Thoracic aorta (tissue), 2 donors: ENCODE measurements at places on chromosomes 4 and X. TPM values are rescaled to one million over a fixed set of nuclear protein-coding genes. Genes with fewer than 3 reads are reported as not detected.

The UBA1 gene
- 133 TPM for total RNA-seq

The L1CAM gene
- total RNA-seq: 18.3 TPM

The GABRG1 gene
- not detected for total RNA-seq

GRCh38 chrX:78102091-78102490 is 2.0 kb upstream of the PGK1 start:
- H3K36me3 ChIP-seq: no peaks in the 10 kb centered on the region
- peaks cover 15% of the 10 kb centered on the region for H3K4me1 ChIP-seq
- H3K27me3 ChIP-seq: no peaks in the 10 kb centered on the region
- H3K27ac ChIP-seq: no peak overlapping the region
- DNase-seq: no peak

GRCh38 chrX:10235851-10236250 is 79.1 kb downstream of the CLCN4 start:
- no peaks in the 10 kb centered on the region for H3K4me1 ChIP-seq
- no peaks in the 10 kb centered on the region for H3K36me3 ChIP-seq
- DNase-seq: no peak

- H3K4me3 ChIP-seq: no peak overlapping the region
- H3K27ac ChIP-seq: no peak overlapping the region
- DNase-seq: no peak
- no peaks in the 10 kb centered on the region for H3K36me3 ChIP-seq
- no peaks in the 10 kb centered on the region for H3K27me3 ChIP-seq
- H3K4me1 ChIP-seq: no peaks in the 10 kb centered on the region
These were observed 9.9 kb upstream of the PRSS48 start for GRCh38 chr4:151267104-151267503.

DNA sequence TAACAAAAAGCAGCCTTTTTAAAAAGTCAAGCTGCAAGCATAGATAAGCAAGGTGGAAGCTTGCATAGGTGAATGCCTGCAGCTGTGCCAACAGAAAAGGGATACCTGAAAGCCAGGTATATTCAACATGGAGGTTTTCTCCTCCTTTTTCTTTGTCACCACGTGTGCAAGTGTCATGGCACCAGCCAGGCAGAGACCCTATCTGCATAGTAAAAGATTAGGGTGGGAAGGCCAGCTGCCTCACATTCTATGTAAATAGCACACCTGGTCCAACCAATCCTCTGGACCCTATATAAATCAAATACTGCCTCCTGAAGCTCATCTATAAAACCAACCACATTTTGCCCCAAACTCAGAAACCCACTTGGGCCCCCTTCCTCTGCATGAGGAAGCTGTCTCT is 28.0 kb upstream of the PLK4 start:
- DNase-seq: no peak
- H3K27ac ChIP-seq: no peak overlapping the region
- H3K4me1 ChIP-seq: no peaks in the 10 kb centered on the region
- no peak overlapping the region for H3K4me3 ChIP-seq
- no peaks in the 10 kb centered on the region for H3K27me3 ChIP-seq

- no peaks in the 10 kb centered on the region for H3K4me1 ChIP-seq
These were observed 173.9 kb upstream of the PGRMC2 start for GRCh38 chr4:128461291-128462102.

GRCh38 chr4:146135941-146136340 is 39.6 kb upstream of the LSM6 start:
- H3K27me3 ChIP-seq: no peaks in the 10 kb centered on the region
- no peaks in the 10 kb centered on the region for H3K36me3 ChIP-seq

GRCh38 chrX:49792376-49792775 is 36.7 kb upstream of the PAGE4 start:
- no peaks in the 10 kb centered on the region for H3K27me3 ChIP-seq
- no peak for DNase-seq
- no peak overlapping the region for H3K4me3 ChIP-seq
- H3K27ac ChIP-seq: no peak overlapping the region
- H3K4me1 ChIP-seq: no peaks in the 10 kb centered on the region

- no peaks in the 10 kb centered on the region for H3K27me3 ChIP-seq
- DNase-seq: no peak
- no peaks in the 10 kb centered on the region for H3K4me1 ChIP-seq
- no peak overlapping the region for H3K27ac ChIP-seq
- no peaks in the 10 kb centered on the region for H3K36me3 ChIP-seq
- no peak overlapping the region for H3K4me3 ChIP-seq
These were observed 10.6 kb downstream of the FAM184B start for GRCh38 chr4:17770845-17771244.

GRCh38 chr4:78876568-78877320 is 62.5 kb downstream of the PAQR3 start:
- H3K4me3 ChIP-seq: no peak overlapping the region
- H3K4me1 ChIP-seq: no peaks in the 10 kb centered on the region
- no peak for DNase-seq
- no peaks in the 10 kb centered on the region for H3K27me3 ChIP-seq
- H3K36me3 ChIP-seq: peaks cover 11% of the 10 kb centered on the region

GRCh38 chrX:17967888-17968287 is 106.8 kb upstream of the RAI2 start:
- H3K36me3 ChIP-seq: no peaks in the 10 kb centered on the region
- no peaks in the 10 kb centered on the region for H3K27me3 ChIP-seq
- H3K4me1 ChIP-seq: no peaks in the 10 kb centered on the region
- no peak overlapping the region for H3K27ac ChIP-seq

GRCh38 chrX:9586992-9587392 is 122.1 kb downstream of the TBL1X start:
- no peaks in the 10 kb centered on the region for H3K27me3 ChIP-seq
- peaks cover 4% of the 10 kb centered on the region for H3K4me1 ChIP-seq
- no peak overlapping the region for H3K4me3 ChIP-seq

DNA sequence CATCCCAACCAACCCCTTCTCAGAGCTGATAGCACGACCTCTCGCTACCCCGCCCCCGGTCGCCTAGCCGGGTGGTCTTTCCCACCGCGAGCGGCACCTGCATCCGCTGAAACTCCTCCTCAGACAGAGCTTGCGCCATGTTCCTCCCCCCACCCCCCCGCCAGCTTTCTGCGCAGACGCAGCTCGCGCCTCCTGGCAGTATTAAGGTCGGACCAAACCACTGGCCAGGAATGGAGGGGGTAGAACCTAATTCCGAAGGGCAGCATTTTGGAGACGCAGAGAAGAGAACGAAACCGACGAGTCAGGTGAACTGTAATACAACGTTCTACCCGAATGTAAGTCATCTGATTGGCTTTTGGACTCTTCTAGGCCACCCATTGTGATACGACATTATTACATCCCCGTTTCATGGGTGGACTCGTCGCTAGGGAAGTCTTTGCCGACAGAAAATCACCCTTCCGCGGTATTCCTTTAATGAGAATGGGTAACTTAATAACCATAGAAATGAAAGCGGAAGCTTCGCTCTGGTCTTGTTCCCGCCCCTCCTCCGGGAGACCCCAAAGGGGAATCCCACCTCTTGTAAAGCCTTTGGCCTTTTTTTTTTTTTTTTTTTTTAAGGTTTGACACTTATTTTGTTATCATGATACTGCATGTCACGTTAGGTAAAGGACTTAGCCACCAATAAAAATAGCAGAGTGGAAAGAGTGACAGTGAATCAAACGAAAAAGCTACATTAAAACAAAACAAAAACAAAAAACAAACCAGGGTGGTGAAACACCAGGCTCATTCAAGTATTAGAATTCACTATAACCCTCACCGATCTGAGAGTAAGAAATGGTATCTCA is at the start of gene GRIPAP1:
GRIPAP1 (minus strand) TSS at position 174 of the 845 bp plus-strand sequence; CDS start at position 139, 35 bp downstream.
- no peaks in the 10 kb centered on the region for H3K4me1 ChIP-seq
- DNase-seq: peak; percentile 5
- H3K36me3 ChIP-seq: no peaks in the 10 kb centered on the region
- H3K4me3 ChIP-seq: peak within 1 kb of the TSS; percentile 81

- H3K36me3 ChIP-seq: no peaks in the 10 kb centered on the region
- H3K4me3 ChIP-seq: no peak overlapping the region
- no peaks in the 10 kb centered on the region for H3K27me3 ChIP-seq
These were observed 45.2 kb upstream of the UNC5C start for GRCh38 chr4:95594013-95594412.

DNA sequence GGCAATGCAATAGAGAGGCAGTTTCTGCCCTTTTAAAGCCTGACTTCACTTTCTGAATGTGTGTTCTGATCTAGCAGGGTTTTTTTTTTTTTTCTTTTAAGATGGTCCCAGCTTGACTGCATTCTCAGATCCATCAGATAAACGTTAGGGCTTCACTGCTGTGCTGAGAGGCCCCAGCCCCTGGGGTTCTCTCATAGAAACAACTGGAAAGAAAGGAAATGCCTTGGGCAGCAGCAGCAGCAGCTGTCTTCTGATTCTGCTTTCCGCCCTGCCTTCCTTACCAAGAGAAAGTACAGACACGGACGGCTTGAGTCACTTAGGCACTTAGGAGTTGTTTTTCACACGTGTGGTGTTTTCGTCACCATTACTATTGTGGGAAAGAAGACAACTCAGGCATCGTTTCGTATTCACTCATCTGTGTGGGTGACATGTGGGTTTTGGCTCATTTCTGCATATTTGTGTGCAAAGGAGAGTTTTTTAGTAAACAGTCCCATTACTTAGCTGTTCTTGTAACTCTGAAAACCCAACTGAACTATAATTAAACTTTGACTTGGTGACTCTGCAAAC is 172.0 kb downstream of the PTTG2 start:
- no peaks in the 10 kb centered on the region for H3K27me3 ChIP-seq
- peak overlapping the region; percentile 71 for H3K27ac ChIP-seq
- peak; percentile 57 for DNase-seq
- peak overlapping the region; percentile 11 for H3K4me3 ChIP-seq

GRCh38 chrX:2552621-2553201 is 51.9 kb upstream of the DHRSX start:
- H3K27ac ChIP-seq: no peak overlapping the region
- no peak overlapping the region for H3K4me3 ChIP-seq
- H3K36me3 ChIP-seq: no peaks in the 10 kb centered on the region
- no peaks in the 10 kb centered on the region for H3K4me1 ChIP-seq
- no peak for DNase-seq

GRCh38 chr4:94924566-94924965 is 166.8 kb downstream of the BMPR1B start:
- H3K4me3 ChIP-seq: no peak overlapping the region
- H3K4me1 ChIP-seq: peaks cover 24% of the 10 kb centered on the region
